ENCODE measurements at places on chromosomes 4 and X.

GRCh38 chr4:73213916-73214653 lies 44.5 kb downstream of the ANKRD17 start:
- no peak for DNase-seq

DNA sequence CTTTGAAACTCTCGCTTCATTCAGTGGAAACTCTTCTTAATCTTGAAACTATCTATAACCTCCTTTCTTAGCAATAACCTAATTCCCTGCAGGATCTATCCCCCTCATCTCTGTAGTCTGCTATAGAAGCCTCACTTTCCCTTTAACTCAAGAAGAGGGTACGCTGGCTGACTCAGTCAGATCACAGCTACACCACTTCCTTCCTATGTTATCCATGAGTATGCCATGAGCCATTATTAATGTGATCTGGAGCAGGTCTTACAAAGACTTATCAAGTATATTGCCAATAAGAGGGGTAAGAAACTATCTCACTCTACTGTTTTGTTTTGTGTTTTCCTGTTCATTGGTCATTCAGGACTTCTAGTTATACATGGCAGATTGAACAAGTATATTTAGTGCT lies 165.3 kb downstream of the PJA1 start:
- DNase-seq = no peak

DNA sequence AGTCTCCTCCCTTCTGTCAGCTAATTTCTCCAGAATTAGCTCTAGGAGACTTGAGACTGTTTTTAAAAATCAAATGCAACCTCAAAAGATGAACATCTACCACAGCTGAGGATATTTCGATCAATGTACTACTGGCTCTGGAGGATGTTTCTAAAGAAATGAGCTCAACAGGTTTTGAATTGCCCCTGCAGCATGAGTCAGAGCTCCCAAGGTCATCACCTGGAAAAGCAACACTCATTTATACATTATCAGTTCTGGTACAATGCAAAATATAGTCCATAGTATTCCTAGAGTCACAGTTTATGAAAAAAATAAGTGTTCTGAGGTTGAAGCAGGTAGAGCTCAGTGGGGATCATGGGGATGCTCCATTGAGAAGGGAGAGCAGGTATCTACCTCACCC lies 50.8 kb upstream of the MCF2 start:
- no peak for DNase-seq

GRCh38 chr4:136599890-136600289 lies 932.4 kb downstream of the PCDH18 start:
- no peak for DNase-seq

DNA sequence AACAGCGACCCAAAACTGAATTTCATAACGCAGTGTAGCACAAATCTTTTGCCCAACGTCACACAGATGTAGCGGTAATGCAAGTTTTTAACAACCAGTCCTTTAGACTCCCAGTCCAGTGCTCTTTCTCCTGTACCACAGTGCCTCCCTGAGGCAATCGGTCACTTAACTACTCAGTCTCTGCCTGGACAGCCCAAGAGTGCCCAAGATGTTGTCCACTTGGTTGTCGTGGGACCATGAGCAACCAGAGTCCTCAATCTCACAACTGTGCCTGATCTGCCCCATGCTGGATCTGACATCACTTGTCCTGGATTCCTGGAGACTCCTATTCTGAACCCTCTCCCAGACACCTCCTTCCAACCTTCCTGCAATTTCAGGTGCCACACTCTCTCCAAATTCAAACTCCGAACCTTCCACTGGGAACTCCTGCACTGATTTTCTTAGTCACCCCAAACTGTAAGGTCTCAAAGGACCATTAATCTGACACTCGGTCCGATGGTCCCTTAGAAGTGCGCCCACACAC lies 702 bp downstream of the MMGT1 start:
- DNase-seq = no peak

- DNase-seq = no peak
Measured at GRCh38 chrX:9980927-9981326, 13.8 kb downstream of the CLDN34 start.

GRCh38 chr4:108097990-108098553 lies 70.7 kb downstream of the LEF1 start:
- no peak for DNase-seq

DNA sequence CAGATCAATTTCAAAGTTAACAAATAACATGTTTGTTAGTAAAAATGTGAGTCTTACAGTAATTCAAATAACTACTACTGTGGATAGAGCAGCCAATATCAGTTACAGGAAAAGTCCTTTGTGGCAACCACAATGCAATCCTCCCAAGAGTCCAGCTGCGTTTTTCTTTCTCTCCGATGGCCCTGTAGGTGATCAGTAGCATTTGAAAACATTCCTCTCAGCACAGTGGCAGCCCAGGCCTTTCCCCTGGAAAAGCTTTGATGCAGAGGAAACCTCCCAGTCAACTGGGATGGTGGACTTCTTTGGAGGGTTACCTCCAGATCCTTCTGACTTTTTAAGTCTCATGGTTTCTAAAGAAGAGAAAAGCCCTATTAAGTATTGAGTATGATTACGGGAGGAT lies 18.0 kb upstream of the PDZD4 start:
- DNase-seq = no peak

GRCh38 chrX:30302956-30303355 lies 6.2 kb downstream of the NR0B1 start:
- no peak for DNase-seq

- no peak for DNase-seq
Measured at GRCh38 chr4:76251441-76252270, at the start of gene FAM47E. TSS of gene FAM47E (plus strand) at chr4:76251721. CDS start at chr4:76251747, 26 bp downstream.

GRCh38 chr4:156388826-156389225 lies 435.2 kb upstream of the CTSO start:
- no peak for DNase-seq

GRCh38 chr4:4763822-4764557 lies 95.5 kb upstream of the MSX1 start:
- no peak for DNase-seq

DNA sequence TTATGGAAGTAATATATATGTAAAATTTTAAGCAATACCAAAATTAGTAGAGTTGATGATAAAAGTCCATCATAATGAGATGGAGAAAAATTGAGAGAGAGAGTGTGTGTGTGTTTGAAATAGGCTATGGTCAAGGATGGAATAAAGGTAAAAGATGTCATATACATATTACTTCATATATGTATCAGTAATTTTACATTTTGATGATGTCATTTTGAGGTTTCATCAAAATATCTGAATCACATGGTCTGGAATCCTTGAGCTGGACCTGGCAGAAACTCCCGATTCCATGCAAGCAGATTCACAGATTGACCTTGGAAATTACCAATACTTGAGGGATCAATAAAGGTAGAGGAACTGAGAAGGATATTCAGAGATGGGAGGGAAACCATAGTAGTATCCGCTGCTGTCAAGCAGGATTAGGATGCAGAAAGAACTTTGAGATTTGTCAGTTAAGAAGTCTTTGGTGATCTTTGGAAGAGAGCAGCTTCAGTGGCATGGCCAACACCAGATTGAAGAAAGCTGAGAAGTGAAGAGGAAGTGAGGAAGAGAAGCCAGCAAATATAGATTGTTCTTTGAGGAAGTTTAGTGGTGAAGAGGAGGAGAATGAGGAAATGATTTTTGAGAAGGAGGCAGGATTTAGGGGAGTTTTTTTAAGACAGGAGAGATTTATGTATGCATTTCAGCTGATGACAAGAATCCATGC lies 21.5 kb downstream of the DNAAF6 start:
- no peak for DNase-seq

DNA sequence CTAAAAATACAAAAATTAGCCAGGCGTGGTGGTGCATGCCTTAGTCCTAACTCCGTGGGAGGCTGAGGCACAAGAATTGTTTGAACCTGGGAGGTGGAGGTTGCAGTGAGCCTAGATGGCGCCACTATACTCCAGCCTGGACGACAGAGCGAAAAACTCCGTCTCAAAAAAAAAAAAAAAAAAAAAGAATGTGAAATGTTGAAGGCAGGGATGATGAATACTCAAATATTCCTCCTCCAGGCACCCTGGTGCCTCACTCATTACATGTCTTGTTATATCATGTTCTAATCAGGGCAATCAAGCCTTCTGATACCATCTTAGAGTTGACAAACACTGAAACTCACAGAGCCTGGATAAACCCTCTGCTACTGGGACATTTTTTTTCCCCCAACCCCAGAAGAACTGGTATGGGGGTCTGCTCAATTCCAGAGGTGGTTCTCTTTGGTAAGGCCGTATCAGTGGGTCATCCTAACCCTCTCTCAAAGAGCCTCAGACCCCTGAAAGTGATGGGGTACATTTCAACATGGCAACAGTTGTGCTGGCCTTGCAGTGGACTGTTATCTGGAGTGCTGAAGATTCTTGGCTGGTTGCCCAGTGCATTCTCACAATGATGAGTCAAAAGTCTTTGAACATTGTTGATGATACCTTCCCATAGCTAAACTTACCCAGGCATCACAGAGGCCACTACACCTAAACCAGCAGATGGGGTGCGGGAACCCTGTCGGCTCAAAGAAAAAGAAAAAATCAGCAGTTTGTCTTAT lies 2.4 kb upstream of the SH3KBP1 start:
- peak; percentile 12 for DNase-seq

GRCh38 chr4:105186701-105187161 lies 40.1 kb downstream of the TET2 start:
- DNase-seq = no peak

DNA sequence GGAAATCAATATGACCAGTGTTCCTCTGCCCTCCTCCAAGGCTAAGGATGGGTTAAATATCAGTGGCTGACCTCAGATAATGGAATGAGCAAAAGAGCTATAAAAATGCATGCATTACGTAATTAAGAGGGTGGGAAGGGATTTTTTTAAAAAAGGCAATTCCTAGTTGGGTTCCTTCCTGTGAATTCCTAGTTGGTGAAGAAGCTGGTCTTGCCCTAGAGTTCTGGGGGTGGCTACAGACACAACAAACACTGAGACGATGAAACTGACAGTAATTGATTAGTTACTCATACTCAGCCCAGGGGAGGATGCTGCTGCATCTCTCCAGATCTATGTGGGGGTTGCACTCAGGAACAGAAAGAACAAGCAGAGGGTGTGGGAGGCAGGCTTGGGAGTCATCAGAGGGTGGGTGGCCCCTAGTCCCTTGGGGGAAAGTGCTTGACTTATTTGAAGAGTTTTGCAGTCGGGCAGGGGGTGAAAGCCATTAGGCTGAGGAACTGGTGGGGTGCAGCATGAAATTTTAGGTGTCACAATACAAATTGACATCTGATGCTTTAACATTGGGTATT lies 662.0 kb upstream of the FRG1 start:
- DNase-seq = no peak

DNA sequence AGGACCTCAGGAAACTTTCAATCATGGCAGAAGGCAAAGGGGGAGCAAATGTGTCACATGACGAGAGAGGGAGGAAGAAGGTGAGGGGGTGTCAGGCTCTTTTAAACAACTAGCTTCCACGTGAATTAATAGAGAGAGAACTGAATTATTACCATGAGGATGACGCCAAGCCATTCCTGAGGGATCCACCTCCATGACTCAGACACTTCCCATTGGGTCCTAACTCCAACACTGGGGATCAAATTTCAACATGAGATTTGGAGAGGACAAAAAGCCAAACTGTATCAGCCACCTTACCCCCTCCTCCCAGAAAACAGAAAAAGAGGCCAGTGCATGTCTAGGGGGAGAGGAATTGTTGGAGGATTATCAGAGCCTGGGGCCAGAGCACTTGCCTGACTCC lies 40.4 kb upstream of the LAS1L start:
- DNase-seq = no peak

- DNase-seq = no peak
Measured at GRCh38 chr4:151460434-151460833, 51.5 kb downstream of the FHIP1A start.

DNA sequence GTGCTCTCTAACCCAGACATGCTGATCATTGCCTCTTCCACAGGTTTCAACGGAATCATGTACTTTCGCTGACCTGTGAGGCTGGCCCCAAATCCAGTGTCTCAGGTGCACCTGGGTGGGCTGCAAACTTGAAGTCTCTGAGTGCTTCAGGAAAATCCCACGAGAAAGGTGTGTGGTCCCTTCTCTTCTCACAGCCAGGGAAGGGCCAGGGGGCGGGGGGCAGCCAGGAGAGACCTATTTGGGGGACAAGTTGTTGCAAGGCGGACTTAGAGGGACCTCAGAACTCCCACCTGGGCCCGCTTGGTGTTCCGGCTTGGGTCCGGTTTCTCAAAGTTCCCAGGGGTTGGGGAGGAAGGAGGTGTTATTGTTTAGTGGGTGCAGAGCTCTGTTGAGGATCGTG lies 80.0 kb downstream of the HMX1 start:
- DNase-seq = no peak

DNA sequence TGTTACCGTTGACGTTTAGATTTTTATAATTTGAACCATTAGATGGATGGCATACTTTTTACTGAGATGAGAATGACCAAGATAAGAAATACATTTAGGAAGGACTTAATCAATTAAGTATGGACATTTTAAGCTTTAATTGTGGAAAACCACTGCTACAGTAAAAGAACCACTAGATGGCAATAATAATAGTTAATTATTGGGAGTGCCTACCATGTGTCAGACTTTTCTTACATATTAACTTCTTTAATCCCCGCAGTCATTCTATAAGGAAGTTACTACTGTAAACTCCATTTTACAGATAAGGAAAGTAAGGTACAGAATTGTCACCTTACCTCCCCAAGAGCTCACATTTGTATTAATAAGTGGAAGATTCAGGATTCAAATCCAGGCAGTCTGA lies 48.5 kb upstream of the MYOZ2 start:
- DNase-seq = no peak

DNA sequence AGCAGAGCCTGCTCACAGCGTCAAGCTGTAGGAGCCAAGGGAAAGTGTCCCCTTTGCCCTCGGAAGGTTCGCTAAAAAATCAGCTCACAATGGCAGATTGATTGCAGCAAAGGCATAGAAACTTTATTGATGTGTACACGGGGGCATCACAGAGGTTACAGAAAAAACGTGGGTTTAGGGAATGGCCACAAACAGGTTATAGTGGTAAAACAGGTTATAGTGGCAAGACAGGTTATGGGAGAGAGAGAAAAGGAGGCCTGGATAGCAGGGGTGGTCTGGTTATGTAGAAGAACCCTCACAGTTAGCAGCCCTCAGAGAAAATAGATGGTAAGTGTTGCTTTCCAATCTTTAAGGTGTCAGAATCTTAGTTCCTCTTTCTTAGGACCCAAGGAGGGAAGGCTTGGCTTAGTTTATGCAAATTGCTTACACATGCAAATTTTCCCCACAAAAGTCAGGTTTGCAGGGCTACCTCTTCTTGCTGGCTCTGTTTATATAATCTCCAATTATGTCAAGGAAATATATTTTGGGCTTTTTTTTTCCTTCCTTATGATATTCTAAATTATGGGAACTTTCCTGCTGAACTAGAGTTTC lies 113.7 kb downstream of the BMP15 start:
- no peak for DNase-seq

- DNase-seq = no peak
Measured at GRCh38 chr4:53313510-53313909, 52.4 kb downstream of the SCFD2 start.

DNA sequence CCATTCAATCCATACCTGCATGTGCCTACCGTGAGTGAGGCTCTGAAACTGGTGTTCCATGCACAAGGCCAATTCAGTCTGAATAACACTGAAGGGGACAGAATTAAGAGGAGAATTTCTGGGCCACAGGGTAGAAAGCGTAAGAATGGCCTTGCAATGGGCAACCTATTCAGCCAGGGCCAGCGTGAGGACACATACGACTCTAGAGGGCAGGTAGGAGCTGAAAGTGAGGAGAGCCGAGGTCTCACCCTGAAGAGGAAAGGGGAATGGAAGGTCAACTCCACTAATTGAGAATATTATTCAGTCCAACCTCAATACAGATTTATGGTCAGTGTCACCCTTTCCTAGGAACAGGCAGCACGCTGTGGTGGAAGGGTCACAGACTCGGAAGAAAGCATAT lies 202.2 kb downstream of the TRIML1 start:
- no peak for DNase-seq

Measured in activated naive CD4-positive, alpha-beta T cell (primary cell).